EH (cell line): ENCODE measurements at places on chromosomes 7 and 10.

DNA sequence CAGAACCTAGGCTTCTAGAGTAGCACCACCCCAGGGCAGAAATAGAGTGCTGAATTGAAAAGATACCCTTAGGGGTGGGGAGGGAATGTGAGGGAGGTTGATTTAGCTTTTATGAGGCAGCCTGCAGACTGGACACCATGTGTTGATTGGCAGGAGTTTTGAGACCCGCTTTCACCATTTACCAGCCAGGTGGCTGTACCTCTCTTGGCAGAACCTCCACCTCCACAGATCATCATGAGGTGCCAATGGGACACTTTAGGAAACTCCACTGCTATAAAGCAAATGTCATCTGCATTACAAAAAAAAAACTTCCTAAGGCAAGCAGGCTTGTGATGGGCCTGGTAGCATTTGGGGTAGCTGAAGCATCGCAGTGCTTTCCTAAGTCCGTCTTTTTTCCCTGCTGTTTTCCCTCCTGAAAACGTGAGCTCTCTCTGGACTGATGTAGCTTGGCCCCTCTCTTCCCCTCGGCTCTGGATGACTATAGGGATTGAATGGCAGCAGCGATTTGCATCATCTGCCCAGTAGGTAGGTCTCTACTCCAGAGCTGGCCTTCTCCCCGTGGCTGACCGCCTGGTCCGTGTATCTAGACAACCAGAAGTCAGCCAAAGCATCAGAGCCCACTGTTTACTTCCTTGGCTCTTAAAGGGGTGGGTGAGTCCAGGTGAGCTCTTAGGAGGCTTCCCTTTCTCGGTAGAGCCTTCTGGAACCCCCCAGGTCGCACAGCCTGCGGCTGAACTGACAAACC is 1.3 kb downstream of the PCBD1 start:
- DNase-seq = no peak

DNA sequence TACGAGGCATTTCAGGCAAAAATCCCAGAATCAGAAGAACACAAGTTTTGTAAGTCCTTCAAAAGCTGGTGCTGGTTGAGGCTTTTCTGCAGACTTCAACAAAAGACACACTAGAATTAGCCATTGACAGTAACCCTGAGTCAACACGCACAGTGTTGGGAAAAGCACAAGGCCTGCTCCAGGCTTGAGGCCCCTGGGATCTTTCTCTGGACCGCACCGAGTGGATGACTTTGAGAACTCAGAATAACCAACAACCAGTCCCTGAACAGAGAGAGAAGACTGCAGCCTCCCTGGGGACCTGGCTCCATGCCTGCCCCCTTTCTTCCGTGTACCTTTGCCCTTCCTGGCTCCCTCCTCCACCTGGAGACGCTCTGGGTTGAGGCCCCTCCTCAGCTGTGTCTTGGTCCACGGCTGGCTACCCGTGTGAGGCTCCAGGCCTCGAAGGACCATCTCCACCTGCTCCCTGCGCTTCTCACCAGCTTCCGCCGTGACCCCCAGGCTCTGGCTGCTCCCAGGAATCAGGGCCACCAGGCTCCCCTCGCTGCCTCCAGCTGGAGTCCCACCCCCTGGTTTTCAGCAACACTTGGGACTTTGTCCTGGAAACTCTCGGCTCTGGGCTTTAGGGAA is 28.4 kb downstream of the DIP2C start:
- no peak for DNase-seq

DNA sequence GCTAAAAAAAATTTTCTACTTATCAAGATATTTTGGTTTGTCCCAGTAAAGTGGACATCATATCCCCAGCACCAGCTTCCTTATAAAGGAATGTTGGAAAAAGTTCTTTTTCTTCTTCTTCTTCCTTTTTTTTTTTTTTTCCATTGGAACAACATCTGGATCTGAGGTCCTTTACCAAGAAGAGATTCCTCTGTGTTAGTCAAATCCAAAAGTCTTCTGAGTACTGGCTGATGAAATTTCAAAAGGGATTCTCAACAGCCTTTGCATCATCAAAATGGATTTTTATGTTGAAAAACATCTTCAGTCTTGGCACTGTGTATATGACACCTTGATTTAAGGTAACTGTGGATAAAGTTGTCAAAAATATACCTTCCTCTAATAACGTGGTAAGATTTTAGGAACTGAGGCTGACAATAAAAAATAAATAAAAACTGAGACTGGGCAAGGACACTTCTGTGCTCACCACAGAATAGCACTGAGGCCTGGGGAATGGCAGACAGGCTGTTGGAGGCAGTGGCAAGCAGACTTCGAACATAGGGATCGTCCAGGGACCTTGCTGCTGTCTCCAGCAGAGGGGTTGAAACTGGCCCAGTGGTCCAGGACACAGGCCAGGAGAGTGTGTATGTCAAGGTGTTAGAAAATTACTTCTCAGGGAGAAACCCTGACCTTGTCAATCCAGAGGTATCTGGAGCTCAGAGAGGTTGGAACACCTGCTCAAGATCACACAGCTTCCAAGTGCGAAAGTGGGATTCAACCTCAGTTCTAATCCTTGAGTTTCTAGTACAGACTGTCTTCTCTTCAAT is 130.4 kb downstream of the PTPN20 start:
- no peak for DNase-seq

GRCh38 chr10:127802531-127803095 is 65.6 kb downstream of the FOXI2 start:
- no peak for DNase-seq

- no peak for DNase-seq
Measured at GRCh38 chr10:69647819-69648218, 17.8 kb downstream of the FAM241B start.
